ENCODE measurements at places on chromosomes 11 and 22.

GRCh38 chr11:120338107-120338933 is 2.1 kb downstream of the ARHGEF12 start:
- no peak for DNase-seq

GRCh38 chr22:42327462-42328129 is 57.1 kb upstream of the TCF20 start:
- DNase-seq = no peak

GRCh38 chr11:128988242-128988970 is 45.7 kb upstream of the TP53AIP1 start:
- DNase-seq = no peak

- no peak for DNase-seq
Observed at GRCh38 chr11:131658952-131659351, 288.5 kb downstream of the NTM start.

DNA sequence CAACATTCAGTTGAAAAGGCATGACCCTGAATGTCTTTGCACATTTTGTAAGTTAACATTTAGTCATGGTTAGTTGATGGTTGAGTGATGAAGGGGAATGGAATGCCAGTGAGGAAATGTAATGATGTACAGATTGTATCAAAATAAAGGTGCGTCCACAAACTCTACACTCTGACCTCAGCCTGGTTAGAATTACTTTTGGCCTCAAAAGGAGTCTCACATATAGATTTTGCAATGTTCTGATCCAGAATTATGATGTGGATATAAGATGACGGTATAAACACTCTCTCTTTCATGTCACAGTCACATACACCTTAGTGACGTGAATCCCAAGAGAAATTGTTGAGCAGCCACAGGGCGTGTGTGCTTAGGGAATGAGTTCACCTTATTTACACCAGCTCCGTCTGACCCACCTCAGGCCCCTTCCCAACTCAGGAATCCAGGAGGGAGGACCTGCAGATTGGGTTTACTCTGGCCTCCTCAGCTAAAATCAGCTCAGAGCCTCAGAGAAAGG is 100.1 kb downstream of the RDX start:
- DNase-seq = no peak

GRCh38 chr11:114929351-114930000 is 251.1 kb downstream of the NXPE2 start:
- DNase-seq = no peak

- no peak for DNase-seq
Observed at GRCh38 chr11:23789200-23789853, 707.5 kb upstream of the LUZP2 start.

GRCh38 chr22:49179886-49180682 is 647.6 kb downstream of the BRD1 start:
- no peak for DNase-seq

All from activated CD8-positive, alpha-beta T cell treated with anti-CD3 and anti-CD28 coated beads, Interleukin-2, amount 10 ng/mL, durations not matched to agents 7 days and 5 days (primary cell).